ENCODE measurements at places on chromosomes 13 and 19.

DNA sequence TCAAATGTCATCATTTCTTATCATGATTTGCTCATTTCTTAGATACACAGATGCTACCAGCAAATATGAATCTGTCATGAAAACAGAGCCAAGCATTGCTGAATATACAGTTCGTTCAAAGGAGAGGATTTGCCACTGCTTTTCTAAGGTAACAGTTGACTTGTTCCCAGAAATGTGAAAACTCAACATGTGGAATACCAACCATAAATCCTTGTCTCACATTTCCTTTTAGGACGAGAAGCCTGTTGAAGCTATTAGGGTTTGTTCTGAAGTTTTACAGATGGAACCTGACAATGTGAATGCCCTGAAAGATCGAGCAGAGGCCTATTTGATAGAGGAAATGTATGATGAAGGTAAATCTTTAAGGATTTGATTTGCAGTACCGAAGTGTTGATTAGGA lies 86.7 kb downstream of the DNAJC3 start:
- H3K4me3 ChIP-seq, result no peak overlapping the region
- no peak overlapping the region for H3K27ac ChIP-seq
- peaks cover 15% of the 10 kb centered on the region for H3K36me3 ChIP-seq
- H3K4me1 ChIP-seq, result no peaks in the 10 kb centered on the region

DNA sequence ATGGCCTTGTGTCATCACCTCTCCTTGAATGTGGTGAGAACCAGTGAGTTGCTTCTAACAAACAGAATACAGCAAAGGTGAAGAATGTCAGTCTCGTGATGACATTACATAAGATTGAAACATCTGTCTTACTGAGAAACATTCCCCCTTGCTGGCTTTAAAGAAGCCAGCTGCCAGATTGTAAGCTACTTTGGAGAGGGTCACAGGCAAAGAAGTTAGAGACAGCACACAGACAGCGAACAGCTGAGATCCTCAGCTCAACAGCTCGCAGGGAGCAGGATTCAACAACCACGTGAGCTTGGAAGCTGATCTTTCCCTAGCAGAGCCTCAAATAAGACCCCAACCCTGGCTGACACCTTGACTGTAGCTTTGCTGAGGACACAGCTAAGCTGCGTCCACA lies 367.9 kb downstream of the LIG4 start:
- no peaks in the 10 kb centered on the region for H3K27me3 ChIP-seq
- no peak for DNase-seq
- H3K27ac ChIP-seq, result no peak overlapping the region

GRCh38 chr13:27401210-27401609 lies 23.2 kb upstream of the GTF3A start:
- H3K36me3 ChIP-seq, result no peaks in the 10 kb centered on the region
- no peaks in the 10 kb centered on the region for H3K27me3 ChIP-seq
- H3K4me1 ChIP-seq, result peaks cover 11% of the 10 kb centered on the region
- no peak overlapping the region for H3K4me3 ChIP-seq
- H3K27ac ChIP-seq, result no peak overlapping the region
- DNase-seq, result no peak

- H3K27me3 ChIP-seq, result no peaks in the 10 kb centered on the region
- DNase-seq, result no peak
- H3K27ac ChIP-seq, result no peak overlapping the region
- H3K4me3 ChIP-seq, result no peak overlapping the region
These were observed 187.1 kb downstream of the TDRD3 start for GRCh38 chr13:60583911-60584753.

- H3K36me3 ChIP-seq, result peaks cover 42% of the 10 kb centered on the region
- H3K4me1 ChIP-seq, result peaks cover 8% of the 10 kb centered on the region
- no peak overlapping the region for H3K27ac ChIP-seq
- no peak overlapping the region for H3K4me3 ChIP-seq
- no peaks in the 10 kb centered on the region for H3K27me3 ChIP-seq
- no peak for DNase-seq
These were observed 3.7 kb upstream of the AKAP8L start for GRCh38 chr19:15422296-15423075.

DNA sequence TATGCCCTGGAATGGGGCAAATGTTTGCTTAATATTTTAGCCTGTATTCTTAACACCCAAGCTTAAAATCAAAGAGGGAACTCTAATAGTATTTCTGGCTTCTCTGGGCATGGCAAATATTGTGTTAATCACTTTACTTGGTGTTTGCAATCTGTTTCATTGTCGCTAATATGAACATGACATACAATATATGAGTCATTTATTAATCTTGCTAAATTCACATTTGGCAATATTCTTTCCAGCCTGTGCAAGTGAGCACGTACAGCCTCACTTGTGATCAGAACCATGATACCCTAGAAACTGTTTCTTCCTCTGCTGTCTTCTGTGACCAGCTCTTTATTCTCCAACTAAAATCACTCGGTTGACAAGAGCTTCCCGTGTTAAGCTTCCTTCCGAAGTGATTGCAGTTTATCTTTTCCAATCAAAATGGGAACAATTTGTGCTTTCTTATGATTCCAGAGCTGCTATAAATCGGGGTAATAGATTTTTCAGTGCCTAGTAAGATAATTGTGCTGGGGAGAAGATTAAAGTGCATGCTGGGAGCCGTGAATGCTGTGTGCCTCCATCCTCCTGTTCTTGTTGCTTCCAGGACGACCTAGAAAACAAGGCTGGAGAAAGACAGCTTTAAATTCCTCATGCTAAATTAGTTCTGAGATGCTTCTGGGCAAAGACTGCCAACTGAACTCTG lies 153.0 kb upstream of the TMTC4 start:
- H3K27me3 ChIP-seq, result peaks cover 6% of the 10 kb centered on the region
- no peaks in the 10 kb centered on the region for H3K36me3 ChIP-seq
- no peaks in the 10 kb centered on the region for H3K4me1 ChIP-seq

GRCh38 chr13:31591642-31592233 lies 147.6 kb upstream of the RXFP2 start:
- H3K36me3 ChIP-seq, result no peaks in the 10 kb centered on the region
- no peak overlapping the region for H3K27ac ChIP-seq
- no peak overlapping the region for H3K4me3 ChIP-seq
- no peaks in the 10 kb centered on the region for H3K27me3 ChIP-seq

All from activated T-helper 1 cell treated with anti-CD3 and anti-CD28 coated beads, Interleukin-12 subunit alpha, Interleukin-12 subunit beta, Interleukin-2, Interleukin-4 antibody, amounts not matched to agents 30 ng/mL and 10 ng/mL and 1 ng/mL, durations not matched to agents 14 hours and 24 hours and 36 hours (primary cell).